ENCODE measurements at places on chromosomes 2 and 18.

- no peak overlapping the region for H3K27ac ChIP-seq
- no peaks in the 10 kb centered on the region for H3K36me3 ChIP-seq
- no peak overlapping the region for H3K4me3 ChIP-seq
These were observed 12.3 kb downstream of the FBLN7 start for GRCh38 chr2:112150447-112150846.

DNA sequence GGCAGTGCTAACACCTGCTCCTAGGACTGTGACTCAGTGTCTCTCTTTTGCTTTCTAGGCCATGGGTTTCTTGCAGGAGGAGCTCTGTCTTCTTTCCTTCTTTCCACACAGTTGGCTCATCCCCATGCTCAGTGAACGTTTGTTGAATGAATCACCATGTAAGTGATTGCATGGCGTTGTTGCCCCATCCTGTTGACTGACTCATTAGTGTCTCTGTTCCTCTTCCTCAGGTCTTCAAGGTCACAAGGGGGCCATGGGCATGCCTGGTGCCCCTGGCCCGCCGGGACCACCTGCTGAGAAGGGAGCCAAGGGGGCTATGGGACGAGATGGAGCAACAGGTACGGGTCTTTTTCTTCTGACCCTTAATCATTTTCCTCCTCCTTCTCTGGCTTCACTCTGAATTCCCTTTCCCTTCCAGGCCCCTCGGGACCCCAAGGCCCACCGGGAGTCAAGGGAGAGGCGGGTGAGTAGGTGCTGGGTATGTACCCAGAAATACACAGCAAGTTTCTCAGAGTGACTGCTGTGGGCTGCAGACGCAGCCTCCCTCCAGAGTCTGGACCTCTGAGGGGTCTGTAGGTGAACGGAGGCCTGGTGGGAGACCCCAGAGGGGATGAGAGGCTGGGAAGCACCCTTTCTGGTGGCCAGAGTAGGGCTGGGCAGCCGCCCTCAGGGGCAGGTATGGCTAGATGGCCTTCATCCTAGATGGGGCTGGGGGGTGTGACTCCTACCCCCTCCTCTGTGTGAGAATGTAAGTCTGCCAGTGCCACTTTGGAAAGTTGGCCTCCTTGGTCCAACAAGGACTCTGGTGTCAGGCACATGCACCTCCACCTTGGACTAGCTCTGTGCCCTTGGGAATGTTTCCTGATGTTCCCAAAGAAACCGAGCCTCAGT, 32.4 kb downstream of the MARCO start:
- no peaks in the 10 kb centered on the region for H3K36me3 ChIP-seq
- H3K27me3 ChIP-seq, result peaks cover 49% of the 10 kb centered on the region
- no peaks in the 10 kb centered on the region for H3K4me1 ChIP-seq
- no peak overlapping the region for H3K4me3 ChIP-seq
- no peak overlapping the region for H3K27ac ChIP-seq
- no peak for DNase-seq

DNA sequence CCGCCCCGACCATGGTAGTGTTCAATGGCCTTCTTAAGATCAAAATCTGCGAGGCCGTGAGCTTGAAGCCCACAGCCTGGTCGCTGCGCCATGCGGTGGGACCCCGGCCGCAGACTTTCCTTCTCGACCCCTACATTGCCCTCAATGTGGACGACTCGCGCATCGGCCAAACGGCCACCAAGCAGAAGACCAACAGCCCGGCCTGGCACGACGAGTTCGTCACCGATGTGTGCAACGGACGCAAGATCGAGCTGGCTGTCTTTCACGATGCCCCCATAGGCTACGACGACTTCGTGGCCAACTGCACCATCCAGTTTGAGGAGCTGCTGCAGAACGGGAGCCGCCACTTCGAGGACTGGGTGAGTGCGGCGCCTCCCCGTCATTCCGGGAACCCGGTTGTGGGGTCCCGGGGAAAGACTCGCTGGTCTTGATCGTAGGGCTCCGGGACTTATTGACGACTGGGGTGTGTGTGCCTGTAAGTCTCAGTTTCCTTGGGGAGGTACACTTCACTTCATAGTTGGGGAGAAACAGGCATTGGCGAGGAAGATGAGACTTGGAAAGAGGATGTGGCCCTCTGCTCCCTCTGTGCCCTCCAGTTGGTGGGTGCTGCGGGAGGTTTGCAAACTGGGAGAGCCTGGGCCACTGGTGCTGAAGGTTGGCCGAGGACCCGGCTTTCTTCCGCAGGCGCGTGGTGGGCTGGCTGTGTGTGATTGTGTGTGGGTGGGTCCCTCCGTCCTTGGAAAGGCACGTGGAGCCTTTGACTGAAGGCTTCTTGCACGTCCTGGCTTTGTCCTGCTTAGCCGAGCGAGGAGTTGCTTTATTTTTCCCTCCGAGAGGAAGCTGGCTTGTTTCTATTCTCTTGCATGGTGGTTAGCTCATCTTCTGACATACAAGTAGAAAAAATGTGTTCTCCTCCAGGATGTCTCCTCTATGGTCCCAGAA, 886 bp downstream of the PRKCE start:
- no peaks in the 10 kb centered on the region for H3K36me3 ChIP-seq
- H3K27me3 ChIP-seq, result no peaks in the 10 kb centered on the region
- H3K4me1 ChIP-seq, result peaks cover 20% of the 10 kb centered on the region
- peak overlapping the region; percentile 28 for H3K27ac ChIP-seq
- peak; percentile 78 for DNase-seq
- peak overlapping the region; percentile 93 for H3K4me3 ChIP-seq

DNA sequence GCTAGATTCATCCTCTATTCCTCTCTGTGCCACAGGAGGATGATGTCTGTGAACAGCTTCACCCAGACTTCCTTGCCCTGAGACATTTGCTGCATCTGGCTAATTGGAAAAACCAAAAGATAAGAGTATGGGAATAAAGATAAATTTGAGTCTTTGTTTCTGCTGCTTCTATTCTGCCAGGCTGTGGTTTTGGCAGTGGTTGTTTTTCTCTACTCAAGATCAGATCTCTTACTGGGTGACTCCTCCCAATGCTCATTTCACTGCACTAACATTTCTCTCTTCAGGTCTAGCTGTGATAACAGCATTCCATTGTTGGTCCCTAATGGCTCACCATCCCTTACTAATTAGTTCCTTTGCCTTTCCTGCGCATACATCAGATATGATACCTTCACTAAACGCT, 89.5 kb downstream of the CALCRL start:
- H3K36me3 ChIP-seq, result no peaks in the 10 kb centered on the region
- DNase-seq, result no peak
- no peaks in the 10 kb centered on the region for H3K4me1 ChIP-seq
- H3K27me3 ChIP-seq, result no peaks in the 10 kb centered on the region
- no peak overlapping the region for H3K27ac ChIP-seq

DNA sequence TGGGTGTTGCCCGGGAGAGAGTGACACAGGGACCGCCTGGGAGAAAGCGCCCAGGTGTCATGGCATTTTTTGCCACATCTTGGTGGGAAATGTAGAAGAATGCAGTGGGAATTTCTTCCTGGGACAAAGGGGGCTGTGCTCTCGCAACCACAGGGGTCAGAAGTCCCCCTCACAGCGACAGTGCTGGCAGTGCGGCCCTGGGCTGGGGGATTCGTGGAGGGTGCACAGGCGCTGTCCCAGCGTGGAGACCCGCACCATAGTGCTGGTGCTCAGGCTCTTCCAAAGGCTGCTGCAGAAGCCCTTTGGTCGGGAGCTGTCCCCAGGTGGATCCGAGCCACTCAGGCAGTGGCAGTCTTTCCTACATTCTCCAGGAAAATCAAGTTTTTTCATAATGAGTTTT, 128.8 kb upstream of the SOX11 start:
- H3K36me3 ChIP-seq, result no peaks in the 10 kb centered on the region
- no peaks in the 10 kb centered on the region for H3K27me3 ChIP-seq

DNA sequence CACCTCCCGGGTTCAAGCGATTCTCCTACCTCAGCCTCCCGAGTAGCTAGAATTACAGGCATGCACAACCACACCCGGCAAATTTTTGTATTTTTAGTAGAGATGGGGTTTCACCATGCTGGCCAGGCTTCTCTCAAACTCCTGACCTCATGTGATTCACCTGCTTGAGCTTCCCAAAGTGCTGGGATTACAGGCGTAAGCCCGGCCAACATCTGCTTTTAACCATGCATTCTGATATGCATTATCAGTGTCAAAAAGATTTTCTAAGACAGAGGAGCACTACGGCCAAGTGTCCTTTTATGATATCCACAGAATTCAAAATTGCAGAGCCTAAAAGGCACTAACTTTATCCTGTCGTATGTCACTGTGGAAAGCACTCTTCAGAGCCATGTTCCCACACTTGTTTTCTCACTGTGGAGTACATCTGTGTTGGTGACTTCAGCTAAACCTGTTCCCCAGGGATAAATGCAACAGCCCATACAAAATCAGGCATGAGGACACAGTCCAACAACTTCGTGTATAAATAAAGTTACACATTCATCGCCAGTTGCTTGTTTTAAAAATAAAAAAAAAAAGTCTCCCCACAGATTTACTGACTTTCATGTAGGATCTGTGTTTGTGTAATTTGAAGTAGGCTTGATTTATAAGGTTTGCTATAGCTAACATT, 56.4 kb downstream of the STK25 start:
- peaks cover 26% of the 10 kb centered on the region for H3K36me3 ChIP-seq
- DNase-seq, result no peak

DNA sequence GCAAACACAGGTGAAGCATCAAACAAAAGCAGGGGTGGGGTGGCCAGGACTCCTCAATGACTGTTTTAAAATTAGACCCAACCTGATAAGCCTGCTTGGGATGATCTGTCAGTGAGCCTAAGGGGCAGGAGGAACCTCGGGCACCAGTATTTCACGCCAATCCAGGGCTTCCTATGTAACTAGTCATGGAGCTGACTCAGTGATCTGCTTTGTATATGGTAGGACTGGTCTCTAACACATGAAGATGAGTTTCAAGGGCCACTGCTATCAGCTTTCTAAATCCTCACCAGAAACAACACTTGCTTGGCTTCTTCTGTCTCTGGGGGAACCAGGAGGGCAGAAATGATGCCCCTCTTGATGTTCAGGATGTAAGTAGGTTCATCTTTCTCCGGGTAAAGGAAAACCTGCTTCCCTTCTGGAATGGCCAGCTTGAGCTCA, 6.2 kb downstream of the APOB start:
- no peaks in the 10 kb centered on the region for H3K36me3 ChIP-seq
- no peaks in the 10 kb centered on the region for H3K27me3 ChIP-seq
- peaks cover 4% of the 10 kb centered on the region for H3K4me1 ChIP-seq
- H3K27ac ChIP-seq, result no peak overlapping the region

DNA sequence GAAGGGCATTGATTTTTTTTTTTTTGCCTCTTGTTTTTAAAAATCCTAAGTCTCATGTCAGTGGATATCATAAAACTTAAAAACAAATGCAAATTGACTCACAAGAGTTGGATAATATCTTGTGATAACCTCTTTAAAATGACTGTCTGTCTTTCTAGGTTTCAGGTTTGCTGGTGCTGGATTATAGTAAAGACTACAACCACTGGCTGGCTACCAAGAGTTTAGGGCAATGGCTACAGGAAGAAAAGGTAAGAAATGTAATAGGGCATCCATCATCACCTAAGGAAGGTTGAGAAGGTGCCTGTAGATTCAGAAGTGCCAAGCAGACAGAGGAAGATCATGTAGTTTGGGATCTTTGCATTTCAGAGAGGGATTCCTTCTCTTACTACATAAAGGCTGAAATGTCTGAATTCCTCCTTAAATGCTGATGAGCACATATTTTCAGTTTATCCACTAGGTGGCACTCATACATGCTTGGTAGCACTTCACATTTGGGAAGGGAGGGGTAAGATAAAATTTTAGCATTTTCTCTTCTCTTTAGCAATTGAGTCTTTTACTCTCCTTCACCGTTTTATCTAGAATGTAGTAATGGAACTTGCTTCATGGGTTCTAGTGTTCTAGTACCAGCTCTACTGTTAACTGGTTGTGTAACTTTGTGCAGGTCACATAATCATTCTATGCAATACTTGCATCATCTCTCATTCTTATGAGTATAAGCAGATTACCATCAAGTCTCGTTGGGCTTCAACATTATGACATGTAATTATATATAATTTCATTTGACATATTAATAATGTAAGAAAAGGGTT, 21.1 kb downstream of the CPS1 start:
- no peaks in the 10 kb centered on the region for H3K4me1 ChIP-seq
- DNase-seq, result peak; percentile 48
- H3K36me3 ChIP-seq, result no peaks in the 10 kb centered on the region
- H3K4me3 ChIP-seq, result no peak overlapping the region
- no peaks in the 10 kb centered on the region for H3K27me3 ChIP-seq
- no peak overlapping the region for H3K27ac ChIP-seq

DNA sequence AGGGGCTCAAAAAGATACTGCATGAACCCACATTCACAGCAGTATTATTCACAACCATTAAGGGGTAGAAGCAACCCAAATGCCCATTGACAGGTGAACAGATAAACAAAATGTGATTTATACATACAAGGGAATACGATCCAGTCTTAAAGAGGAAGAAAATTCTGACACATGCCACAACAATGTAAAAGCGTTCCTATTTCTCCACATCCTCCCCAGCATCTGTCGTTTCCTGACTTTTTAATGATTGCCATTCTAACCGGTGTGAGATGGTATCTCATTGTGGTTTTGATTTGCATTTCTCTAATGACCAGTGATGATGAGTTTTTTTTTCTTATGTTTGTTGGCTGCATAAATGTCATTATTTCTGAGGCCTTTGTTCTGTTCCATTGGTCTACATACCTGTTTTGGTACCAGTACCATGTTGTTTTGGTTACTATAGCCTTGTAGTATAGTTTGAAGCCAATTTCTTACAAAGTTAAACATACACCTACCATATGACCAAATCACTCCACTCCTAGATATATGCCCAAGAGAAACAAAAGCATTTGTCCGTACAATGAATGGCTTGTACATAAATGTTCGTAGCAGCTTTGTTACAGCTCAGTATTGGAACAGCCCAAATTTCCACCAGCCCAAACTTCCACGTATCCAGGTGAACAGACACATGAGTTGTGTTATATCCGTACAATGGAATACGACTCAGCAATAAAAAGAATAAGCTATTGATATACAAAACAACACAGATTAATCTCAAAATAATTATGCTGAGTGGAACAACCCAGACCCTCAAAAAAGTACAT, 85.1 kb downstream of the TMEM131 start:
- H3K27ac ChIP-seq, result no peak overlapping the region
- H3K4me3 ChIP-seq, result no peak overlapping the region
- H3K4me1 ChIP-seq, result peaks cover 9% of the 10 kb centered on the region
- H3K27me3 ChIP-seq, result no peaks in the 10 kb centered on the region
- peaks cover 5% of the 10 kb centered on the region for H3K36me3 ChIP-seq
- DNase-seq, result no peak

- H3K27me3 ChIP-seq, result no peaks in the 10 kb centered on the region
- H3K36me3 ChIP-seq, result no peaks in the 10 kb centered on the region
- no peak for DNase-seq
- no peak overlapping the region for H3K27ac ChIP-seq
These were observed 192.1 kb downstream of the ARHGAP28 start for GRCh38 chr18:6921571-6921970.

GRCh38 chr2:207813221-207813916, 43.7 kb upstream of the FZD5 start:
- no peak overlapping the region for H3K4me3 ChIP-seq
- DNase-seq, result no peak
- no peaks in the 10 kb centered on the region for H3K27me3 ChIP-seq
- no peak overlapping the region for H3K27ac ChIP-seq
- H3K4me1 ChIP-seq, result peaks cover 11% of the 10 kb centered on the region

Data from stomach (tissue), 19 donors.